ENCODE measurements at places on chromosomes 12 and 14.

DNA sequence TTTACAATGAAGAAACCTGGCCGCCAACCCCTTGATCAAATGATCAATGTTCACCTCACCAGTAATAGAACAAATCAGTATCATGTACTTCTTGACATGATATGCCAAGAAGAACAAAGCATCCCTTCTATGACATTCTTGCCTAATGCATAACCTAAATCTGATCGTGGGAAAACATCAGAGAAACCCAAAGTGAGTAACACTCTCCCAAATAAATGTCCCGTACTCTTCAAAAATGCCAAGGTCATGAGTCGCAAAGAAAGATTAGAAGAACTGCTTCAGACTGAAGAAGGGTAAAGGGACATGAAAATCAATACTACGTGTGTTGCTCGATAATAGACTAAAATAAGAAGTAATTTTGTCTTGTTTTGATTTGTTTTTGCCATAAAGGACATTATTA lies 11.4 kb upstream of the SLC25A3 start:
- no peak for DNase-seq

- DNase-seq: no peak
Observed at GRCh38 chr12:100868487-100868886, 73.9 kb downstream of the ANO4 start.

DNA sequence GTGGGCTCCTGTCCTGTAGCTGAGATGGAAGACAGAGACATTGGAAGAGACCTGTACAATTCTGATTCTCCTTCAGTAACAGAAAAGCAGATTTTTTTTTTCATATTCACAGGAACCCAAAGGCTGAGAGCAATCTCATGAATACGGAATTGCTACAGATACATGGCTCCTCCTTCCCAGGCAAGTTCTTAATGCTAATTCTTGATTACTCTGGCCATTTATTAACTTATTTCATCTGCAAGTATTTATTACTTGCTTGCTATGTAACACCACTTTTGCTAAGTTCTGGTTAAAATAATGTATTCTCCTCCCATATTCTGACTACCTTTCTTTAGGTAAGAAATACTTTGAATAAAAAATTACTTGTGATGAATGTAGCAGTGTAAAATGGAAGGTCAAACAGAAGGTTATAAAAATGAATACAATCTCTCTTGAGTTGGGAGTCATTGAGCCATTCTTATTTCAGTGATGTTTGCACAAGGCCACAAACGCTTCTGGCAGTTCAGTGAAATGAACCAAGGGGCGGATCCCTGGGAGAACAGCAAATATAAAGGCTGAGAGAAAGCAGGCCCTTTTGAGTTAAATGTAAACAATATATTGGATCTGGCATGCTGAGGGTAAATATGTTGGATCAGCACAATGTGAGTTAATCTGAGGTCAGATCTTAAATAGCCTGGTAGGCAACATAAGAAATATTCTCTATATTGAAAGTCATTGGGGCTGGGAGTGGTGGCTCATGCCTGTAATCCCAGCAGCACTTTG lies 37.6 kb downstream of the MUCL1 start:
- DNase-seq: no peak

- no peak for DNase-seq
Observed at GRCh38 chr12:131054345-131055092, 100.8 kb downstream of the ADGRD1 start.

- DNase-seq: no peak
Observed at GRCh38 chr12:118034429-118035189, 18.1 kb downstream of the RFC5 start.

DNA sequence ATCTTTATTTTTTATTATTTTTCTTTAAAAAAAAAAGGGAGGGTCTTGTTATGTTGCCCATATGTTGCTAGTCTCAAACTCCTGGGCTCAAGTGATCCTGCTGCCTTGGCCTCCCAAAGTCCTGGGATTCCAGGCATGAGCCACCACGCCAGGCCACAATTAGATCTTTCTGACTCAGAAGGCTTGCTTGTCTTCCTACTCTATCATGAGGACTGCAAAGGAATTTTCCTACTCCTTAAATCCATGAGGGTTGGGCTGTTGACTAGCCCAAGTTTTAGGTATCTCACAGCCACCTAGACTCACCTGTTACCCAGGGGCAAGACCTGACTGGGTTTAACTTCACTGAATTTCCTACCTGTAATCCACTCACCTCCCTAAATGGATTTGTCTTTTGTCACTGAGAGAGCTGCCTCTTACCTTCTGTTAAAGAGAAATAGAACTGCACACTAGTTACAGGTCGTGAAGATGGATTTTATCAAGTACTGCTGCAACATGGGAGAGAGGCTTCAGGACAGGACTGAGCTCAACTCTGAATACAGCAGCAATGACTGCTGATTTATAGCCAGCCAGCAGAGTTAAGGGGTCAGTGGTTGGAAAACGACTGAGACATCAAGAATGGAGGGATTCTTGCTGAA lies 72.3 kb downstream of the B4GALNT3 start:
- DNase-seq: no peak

DNA sequence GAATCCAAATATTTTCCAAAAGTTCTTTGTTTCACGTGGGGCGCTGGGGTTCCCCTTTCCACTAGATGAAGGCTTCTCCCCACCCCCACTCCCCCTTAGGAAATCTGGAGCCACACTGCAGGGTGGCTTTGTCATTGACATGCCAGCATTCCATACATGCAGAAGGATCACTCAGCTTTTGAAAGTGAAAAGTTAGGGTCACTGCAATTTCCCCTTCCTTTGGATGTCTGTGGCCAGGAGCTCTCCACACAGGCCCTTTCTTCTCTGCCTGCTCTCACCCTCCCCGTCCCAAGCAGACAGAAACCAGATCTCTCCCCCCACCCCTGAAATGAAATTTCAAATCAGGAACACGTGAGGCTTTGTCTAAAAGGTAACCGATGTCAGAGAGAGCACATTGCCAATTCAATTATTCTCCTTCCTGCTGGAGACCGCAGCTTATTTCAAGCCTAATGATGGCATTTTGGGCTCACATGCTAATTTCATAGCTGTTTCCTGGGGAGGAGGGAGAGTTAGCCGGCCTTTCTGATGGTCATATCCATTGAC lies 153.9 kb upstream of the RFLNA start:
- DNase-seq: no peak

- DNase-seq: no peak
Observed at GRCh38 chr14:103516426-103517173, 6.0 kb downstream of the CKB start.

GRCh38 chr14:89024691-89025090 lies 200.2 kb downstream of the TTC8 start:
- DNase-seq: no peak

DNA sequence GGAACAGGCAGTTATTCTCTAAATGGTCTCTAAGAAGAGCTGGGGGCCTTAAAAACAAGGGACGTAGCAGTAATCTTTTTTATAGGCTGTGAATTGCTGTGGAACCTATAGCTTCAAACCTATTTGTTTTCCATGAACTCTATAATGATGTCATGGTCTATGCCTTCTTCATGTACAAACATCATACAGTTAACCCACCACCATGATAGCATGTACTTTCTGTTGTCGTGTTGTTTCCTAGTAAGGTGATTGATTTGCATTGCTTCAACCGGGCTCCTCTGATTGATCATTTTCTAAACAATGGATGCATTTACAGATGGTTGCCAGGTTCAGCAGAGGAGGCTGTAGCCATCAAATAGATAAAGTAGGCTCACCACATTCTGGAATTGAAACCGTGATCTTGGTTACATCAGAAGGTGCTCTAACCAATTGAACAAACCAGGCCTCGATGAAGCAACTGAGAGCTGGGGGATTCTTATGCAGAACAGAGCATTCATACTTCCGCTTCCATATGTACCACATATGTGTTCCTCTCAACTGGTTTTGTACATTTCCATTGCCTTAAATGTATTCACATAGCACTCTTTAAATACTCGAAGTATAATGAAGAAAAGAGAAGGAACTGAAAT lies 25.6 kb upstream of the PCNX1 start:
- DNase-seq: no peak

DNA sequence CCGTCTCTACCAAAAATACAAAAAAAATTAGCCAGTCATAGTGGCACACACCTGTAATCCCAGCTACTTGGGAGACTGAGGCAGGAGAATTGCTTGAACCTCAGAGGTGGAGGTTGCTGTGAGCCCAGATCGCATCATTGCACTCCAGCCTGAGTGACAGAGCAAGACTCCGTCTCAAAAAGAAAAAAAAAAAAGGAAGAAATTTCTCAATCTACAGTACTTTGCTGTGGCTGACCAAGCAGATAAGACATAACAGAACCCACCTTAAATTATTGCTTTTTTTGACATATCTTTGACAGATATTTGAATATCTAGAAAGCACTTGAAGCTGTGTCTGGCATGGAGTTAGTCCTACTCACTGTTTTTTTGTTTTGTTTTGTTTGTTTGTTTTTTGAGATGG lies 34.9 kb upstream of the HNF1A start:
- DNase-seq: no peak

DNA sequence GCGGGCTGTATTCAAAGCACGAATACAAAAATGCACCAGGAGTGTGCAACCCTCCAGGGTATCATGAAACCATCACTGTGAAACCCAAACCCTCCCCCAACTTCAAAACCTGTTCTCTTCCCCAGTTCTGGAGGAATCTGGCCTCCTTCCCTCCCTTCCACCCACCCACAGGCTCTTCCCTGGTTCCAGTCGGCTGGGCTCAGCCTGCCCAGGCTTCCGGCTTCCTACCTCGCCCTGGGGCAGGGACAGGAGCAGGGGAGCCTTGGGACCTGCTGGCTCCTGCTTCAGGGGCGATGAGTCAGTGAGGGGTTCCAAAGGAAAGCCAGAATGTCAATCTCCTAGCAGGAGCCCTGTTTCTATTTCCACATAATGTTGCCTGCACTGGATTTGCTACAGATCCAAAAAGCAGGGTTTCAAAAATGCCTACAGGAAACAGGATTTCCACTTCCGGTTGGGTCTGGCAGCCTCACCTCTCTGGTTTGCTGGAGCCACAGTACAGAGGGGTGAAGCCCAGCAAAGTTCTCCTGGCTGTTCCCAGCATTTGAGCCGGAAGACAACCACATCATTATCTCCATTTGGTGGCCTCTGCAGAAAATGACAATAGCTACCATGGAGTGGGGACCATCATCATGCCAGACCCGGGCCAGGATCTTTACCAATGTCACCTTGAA lies 278.3 kb downstream of the DPF3 start:
- DNase-seq: peak; percentile 0

- DNase-seq: no peak
Observed at GRCh38 chr14:87952307-87953094, 40.5 kb downstream of the GALC start.

DNA sequence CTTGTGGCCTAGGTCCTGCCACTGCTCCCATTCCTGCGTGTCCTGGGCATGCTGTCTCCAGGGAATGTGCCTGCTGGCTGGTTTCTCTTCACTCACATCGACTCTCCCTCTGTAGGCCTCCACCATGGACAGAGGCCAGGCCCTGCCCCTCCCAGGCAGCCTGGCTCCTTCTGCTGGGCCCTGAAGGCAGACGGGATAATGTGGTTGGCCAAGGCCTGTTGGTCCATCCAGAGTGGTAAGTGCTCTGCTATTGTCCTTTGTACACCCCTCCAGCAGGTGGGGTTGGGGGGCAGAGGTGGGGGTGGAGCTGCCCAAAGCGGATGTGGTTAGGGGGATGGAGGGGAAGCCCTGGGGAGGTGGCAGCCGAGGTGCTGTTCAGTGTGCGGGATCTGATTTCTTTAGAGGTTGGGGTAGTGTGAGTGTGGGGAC lies 9.5 kb upstream of the NR4A1 start:
- DNase-seq: no peak

DNA sequence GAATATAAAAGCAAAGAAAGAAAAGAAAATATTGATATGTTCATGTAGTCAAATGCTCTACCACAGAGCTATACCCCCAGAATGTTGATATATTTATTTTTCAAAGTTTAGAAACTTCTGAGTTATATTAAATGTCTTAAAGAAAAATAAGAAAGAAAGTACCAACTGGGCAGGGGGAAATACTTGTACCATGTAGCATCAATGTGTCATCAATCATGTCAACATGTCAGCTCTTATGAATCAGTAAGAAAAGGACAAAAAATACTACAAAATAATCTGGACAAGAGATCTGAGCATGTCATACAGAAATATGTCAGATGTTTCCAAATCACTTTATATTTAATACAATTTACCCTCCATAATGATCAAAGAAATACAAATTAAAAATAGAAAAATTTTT lies 595.1 kb upstream of the ATP2B1 start:
- DNase-seq: no peak

GRCh38 chr12:15122344-15122743 lies 98.9 kb downstream of the RERG start:
- DNase-seq: no peak

DNA sequence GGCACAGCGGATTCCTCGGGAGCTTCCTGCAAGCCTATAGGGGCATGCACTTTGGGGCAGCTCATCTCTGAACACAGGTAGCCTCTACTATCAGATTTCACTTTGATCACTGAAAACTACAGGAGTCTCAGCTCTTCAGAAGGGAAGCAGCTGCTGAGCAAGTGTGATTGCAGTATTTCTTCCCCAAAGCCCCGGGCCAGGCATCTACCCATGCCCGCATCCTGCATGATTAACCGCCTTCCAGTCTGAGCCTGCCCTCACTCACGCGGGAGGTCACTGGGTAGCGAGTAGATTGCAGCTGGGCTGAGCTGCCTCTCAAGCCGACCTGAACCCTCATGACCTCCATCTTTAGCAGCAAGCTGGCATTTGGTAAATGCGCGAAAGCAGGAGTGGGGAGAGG lies 334.7 kb downstream of the DPF3 start:
- DNase-seq: no peak

- no peak for DNase-seq
Observed at GRCh38 chr14:22569106-22569736, 19.8 kb downstream of the DAD1 start.

Measured in activated T-helper 2 cell treated with anti-CD3 and anti-CD28 coated beads, Interferon-gamma antibody, Interleukin-2, Interleukin-4, amounts not matched to agents 10 μg/mL and 5 μg/mL and 100 μg/mL, durations not matched to agents 14 hours and 24 hours and 36 hours (primary cell).